ENCODE measurements at places on chromosomes 5 and 9.

DNA sequence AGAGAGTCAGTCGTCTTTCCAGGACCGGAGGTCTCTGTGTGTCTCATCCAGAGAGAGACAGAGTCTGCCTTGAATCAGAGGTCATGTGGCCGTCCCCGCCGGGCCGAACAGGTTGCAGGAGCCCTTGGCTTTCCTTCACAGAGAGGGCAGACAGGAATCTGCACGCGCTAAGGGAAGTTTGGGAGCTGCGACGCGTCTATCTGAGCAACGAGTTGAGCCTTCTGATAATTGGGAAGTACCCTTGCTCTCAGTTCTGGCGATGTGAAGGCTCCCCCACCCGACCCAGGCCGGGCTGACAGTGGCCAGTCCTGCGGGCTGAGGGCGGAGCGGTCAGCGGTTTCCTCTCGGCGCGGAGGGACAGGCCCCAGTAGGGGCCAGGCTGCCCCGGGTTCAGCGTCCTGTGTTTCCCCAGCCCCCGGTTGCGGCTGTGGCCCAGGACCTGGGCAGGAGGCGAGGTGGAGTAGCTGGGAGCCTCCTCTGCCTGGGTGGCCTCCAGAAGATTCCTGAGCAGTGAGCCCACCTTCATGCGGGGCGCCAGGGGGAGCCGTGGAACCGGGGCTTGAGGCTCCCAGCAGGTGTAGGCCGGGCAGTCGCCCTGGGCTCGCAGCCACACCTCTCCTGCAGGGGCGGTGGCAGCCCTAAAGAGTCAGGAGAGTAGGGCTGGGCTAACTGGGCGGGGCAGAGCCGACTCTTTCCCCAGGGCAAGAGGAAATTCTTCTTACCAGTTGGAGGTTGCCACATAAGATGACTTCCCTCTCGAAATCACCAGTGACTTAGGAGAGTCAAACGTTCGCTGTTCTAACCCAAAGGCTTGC lies 13.9 kb downstream of the NR2F1 start:
- DNase-seq, result peak; percentile 25

- no peak for DNase-seq
These were observed 43.3 kb upstream of the NCS1 start for GRCh38 chr9:130128733-130129431.

GRCh38 chr9:24776226-24776625 lies 230.5 kb upstream of the IZUMO3 start:
- DNase-seq, result no peak

DNA sequence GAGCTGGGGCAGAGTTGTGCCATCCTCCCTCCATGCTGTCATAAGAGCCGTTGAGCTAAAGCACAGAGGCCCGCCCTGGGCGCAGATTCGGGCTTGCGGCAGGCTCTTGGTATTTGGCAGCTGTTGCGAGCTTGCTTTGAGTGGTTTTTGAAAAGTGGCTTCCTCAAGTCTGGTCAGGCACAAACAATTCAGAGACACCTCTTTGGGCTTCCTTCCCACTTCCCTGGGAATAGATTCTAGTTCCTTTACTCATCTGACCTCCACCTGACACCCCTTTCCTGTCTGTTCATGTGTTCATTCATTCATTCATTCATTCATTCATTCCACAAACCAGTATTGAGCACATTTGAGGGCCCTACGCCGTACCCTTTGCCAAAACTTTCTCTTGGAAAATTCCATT lies 27.4 kb downstream of the NCS1 start:
- DNase-seq, result no peak

GRCh38 chr9:120756531-120756930 lies 36.7 kb downstream of the FBXW2 start:
- no peak for DNase-seq

DNA sequence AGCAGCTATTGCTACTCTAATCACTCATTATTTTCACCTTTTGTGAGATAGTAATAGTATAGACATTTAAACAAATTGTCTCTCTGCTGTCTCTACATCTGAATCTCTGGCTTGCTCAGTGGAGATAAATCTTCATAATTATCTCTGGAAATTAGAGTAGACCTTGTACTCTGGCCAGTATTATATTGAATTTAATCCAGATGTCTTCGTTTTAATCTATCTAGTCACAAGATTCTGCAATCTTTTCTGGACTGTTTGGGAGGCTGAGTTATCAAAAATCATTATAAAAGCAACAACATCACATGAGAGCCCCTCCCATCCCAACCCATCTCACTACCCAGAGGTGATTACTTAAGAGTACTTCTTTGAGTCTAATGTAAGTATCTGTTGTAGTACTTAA lies 19.0 kb downstream of the ARHGAP26 start:
- no peak for DNase-seq

DNA sequence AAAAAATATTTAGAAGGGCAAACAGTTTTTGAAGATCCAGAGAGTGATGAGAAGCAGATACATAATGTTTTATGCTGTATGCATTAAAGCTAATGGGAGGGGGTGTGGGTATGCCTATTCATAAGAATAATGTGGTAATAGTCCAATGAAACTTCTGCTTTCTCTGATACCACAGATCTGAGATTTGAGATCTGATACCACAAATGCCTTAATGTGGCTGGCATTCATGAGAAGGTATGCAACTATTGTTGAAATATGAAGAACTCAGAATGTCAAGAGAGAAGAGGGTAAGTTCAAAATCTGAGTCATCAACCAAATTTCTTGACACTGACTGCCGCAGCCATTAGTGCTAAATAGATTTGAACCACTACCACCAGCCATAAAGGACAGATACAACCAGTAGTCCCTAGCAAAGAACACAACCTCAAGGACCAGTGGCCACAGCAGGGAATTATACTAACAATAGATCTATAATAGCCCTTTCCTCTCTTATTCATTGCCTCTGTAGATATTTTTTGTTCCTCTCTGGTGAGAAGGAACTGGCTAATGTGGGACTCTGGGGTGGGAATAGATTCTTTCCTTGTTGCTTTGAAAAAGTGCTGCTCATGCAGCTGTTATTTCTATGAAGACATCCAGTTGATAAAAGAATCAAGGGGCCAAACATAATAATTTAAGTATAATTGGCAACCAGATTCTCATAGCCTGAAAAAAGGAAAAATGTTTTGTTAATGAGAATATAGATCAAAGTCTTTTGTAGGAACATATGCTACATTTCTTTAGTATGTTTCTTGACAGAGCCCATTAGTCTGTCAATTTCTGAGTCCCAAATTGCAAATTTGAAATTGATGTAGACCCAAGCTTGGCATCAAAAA lies 256.5 kb upstream of the ZNF608 start:
- no peak for DNase-seq

- DNase-seq, result no peak
These were observed 227.6 kb downstream of the SEC61B start for GRCh38 chr9:99449726-99450125.

DNA sequence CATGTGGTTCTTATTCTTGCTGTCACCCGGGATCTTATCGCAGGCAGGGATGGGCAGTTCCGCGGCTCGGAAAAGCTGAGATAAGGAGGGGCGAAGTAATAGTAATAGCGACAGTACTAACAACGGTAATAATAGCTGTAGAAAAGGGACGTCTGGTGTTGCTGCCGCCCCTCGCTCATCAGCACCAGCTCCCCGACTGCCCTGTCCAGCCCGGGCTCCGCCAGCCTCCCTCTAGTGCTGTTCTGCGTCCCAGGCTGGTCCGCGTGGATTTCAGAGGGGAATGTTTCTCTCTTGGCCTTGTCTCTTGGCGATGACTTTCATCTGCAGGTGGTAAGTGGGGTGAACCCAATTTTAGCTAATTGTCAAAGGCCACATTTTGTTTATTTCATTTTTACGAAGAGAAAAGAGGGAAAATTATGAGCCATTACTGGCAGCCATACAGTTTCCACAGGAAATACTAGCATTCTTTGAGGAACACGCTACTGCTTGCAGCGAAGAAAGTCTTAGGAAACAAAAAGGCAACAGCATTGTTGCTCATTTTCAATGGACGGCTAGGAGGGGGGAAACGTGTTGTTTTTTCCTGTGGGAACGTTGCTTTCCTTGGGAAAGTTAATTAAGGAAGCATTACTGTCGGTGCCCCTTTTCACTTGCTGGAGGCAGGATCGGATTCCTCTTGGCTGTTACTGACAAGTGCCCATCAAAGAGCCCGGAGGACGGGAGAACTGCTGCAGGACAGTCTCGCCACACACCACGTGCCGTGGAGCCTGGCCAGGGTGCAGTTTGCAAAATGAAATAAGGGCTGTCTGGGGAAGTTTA lies 762 bp downstream of the SNCAIP start:
- DNase-seq, result peak; percentile 64

Data from glutamatergic neuron (in vitro differentiated cells).